ENCODE measurements at places on chromosomes 1 and 21.

GRCh38 chr1:21220815-21221214 is 44.1 kb upstream of the EIF4G3 start:
- peak; percentile 78 for DNase-seq

GRCh38 chr1:119743308-119743707 is 25.4 kb downstream of the HMGCS2 start:
- no peak for DNase-seq

DNA sequence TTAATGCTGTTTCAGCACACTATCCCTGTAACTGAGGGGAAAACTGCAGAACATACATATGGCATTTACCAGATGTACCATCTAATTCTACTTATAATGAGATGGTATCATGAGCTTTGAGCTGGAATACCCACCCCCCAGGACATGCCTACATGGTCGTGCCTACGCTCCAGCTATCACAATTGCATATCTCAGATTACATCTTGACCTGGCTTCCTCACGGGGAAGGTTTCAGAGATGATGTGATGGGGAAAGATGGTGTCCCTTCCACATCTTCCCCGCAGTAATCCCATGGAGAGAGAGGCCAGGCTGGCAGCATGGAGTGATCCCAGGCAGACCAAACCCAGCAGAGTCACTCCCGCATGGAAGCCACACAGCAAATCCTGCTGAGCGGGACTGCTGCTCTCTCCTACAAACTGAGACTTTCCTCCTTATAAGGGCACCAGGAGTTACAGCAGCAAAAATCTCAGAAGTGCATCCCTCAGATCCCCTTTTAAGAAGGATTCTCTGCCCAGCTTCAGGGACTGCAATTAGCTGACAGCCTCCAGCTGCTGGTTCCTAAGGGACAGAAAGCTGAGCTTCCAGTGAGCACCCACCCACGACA is 67.1 kb downstream of the KCNH1 start:
- no peak for DNase-seq

DNA sequence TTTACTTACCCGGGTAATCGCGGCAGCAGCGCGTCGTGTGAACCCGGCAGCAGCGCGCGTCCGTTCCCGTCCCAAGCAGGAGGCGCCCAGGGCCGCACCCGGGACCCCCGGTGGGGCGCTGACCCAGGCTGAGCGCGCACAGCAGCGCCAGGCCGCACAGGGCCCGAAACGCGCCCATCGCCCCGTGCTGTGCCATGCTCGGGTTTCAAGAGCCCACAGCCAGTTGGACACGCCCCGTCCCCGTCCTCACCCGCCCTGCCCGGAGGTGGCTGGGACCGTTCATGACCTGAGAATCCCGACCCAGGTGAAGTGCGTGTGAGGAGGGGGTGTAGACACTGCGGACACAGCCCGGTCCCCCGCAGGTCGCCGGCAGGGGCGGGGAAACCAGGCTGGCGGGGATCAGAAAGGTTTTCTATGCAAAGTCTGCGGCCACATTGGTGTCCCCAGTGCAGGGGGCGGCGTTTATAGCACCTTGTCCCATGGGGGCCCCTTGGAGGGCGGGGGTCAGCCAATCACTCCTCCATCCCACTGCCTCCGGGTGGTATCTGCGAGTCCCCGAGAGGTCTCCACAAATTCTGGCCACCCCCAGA is at the start of gene TNFRSF18:
Gene TNFRSF18 (minus strand): TSS at position 217 of the 590 bp plus-strand sequence. CDS start 21 bp downstream, at position 196.
- DNase-seq: no peak

DNA sequence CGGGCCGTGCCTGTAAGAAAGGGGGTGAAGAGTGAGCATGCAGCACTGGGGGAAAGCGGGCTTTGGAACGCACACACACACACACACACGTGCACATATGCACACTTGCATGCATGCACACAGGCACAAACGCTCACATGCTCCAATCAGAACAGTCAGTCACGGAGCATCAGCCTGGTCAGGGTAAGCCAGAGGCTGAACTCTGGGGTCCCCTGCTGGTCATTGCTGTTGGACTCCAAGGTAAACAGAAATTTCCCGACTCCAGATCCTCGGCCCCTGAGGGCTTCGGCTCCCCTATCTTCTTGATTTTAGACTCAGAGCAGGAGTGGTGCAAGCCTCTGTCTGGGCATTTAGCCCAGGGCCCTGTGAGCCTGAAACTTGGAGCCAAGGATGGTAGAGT is 54.2 kb downstream of the SYT2 start:
- no peak for DNase-seq

- DNase-seq: no peak
Measured at GRCh38 chr21:38388203-38388602, 110.1 kb downstream of the ERG start.

DNA sequence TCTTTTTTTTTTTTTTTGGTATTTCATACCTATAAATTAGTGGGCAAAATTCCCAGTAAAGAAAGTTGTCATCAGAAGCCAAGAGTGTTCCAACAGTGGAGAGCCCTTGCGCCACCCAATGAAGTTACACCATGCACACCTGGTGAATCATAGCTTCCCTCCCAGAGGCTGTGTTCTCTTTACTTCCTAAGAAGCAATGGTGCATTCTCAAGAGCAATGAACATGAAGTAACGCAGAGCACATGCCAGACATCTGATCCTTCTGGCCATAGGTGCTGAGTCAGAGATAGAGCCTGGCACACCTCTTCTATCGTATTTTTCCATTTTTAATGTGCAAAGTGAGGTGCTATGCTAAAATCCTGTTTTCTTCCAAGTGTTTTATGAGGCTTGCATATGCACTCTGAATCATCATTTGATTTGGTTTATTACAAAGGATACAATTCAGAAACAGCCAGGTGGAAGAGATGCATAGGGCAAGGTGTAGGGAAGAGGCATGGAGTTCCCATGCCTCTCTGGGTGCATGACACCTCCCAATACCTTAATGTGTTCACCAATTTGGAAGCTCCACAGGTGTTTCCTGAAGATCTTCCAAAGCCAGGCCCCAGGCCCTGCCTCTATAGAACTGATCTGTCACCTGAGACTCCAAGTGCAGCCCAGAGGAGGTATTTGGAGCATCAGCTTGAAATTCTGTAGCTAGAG is 408.0 kb downstream of the SIPA1L2 start:
- DNase-seq: no peak

DNA sequence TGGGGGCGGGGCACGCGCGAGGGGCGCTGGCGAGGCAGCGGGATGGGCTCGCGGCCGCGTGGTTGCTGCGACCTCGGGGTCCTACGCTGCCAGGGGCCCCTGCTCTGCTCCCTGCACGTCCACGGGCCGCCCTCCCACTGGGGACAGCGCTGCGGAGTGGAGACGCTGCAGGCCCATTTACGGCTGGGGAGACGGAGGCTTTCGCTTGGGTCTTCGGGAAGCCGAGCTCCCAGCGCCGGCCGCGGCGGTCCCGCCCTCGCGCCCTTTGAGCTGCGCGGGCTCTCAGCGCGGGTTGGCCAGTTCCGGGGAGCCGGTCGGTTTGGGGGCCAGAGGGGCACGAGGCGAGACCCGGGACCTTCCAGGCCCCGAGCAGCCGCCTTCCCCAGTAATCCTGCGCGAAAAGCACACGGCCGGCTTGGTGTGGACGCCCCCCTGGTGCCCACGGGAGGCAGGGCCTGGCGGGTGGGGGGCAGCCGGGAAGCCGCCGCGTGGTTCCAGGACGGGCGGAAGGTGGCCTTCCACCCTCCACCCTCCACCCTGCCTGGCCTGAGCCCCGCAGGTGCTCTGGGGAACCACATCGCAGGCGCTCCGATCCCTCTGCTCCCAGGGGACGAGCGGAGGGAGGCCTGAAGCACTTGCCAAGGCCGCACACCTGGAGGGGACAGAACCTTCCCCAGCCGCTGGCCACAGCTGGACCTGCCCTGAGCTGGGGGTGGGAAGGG is 570 bp upstream of the PEX10 start:
- no peak for DNase-seq

All from cerebellum (tissue), 4 donors.